ENCODE measurements at places on chromosomes 16 and 17. TPM values are rescaled to one million over a fixed set of nuclear protein-coding genes. Genes with fewer than 3 reads are reported as not detected.

DNA sequence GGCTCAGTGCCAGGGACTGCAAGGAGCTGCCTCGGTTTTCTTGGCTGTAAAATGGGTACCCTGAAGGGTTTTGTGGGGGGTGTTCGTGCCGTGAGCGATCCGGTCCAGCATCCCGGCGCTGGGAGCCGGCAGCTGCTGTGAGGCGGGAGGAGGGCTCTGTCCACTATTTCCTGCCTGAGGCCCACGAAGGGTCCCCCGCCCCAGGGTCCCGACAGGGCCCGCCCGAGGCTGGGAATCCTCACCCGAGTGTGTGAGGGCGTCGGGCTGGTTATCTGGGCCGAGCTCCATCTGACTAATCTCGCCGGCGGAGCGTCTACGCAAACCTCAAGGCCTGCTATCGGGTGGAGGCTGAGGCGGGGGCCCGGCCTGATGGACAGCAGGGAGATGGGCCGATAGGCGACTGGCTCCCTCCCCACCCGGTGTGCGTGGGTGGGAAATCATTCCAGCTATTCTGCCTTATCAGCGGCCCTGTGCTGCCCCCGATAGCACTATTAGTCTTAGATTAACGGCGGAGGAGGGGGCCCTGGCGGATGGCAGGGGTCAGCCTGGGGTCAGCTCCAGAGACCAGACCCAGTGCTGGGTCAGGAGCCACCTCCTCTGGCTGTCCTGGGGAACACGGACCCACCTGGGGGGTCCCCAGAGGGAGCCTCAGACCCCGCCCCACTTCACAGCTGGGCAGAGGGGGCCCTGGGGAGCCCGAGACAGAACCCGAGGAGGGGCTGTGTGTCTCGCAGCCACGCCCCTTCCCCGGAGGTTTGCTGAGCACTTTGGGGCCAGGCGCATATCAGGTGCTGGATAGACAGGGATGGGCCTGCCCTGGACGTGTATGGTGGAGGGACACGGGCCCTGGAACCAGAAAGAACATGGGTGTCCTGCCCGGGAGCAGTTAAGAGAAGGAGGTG is 44.7 kb downstream of the ZFPM1 start:
- peak; percentile 43 for DNase-seq

DNA sequence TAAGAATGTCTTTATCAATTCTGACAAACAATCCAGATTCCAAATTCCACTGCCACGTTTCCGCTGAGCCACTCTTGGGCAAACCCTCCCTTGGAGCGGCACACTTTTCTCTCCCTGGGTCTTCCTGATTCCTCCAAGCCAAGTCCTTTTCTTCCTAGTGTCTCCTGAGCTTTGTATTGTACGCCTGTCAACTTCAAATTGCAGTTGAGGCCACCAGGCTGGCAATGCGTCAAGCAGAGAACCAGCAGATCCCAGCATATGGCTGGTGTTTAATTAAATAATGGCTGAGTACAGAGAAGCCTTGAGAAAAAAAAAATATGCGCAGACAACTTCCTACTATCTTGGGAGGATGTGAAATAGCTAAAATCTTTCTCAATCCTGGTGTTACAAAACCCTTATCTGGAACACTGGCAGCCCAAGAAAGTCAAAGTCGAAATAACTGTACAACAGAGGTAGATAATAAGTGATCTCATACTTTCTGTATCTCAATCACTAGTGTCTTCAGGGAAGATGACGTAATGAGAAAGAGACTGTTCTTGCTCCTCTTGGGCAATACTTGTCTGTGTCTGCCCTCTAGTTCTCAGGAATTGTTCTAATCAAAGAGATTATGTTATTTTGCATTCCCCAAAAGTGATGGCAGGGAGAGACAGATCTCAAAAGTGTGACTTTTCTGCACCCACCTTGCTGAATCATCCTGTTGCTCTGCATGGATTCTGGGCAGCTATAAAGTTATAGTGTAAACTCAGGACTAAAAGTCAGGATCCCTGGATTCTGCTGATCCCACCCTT is 15.0 kb downstream of the SMIM36 start:
- peak; percentile 19 for DNase-seq

GRCh38 chr16:4693956-4694641 is 737 bp downstream of the NUDT16L1 start:
- DNase-seq: peak; percentile 76

DNA sequence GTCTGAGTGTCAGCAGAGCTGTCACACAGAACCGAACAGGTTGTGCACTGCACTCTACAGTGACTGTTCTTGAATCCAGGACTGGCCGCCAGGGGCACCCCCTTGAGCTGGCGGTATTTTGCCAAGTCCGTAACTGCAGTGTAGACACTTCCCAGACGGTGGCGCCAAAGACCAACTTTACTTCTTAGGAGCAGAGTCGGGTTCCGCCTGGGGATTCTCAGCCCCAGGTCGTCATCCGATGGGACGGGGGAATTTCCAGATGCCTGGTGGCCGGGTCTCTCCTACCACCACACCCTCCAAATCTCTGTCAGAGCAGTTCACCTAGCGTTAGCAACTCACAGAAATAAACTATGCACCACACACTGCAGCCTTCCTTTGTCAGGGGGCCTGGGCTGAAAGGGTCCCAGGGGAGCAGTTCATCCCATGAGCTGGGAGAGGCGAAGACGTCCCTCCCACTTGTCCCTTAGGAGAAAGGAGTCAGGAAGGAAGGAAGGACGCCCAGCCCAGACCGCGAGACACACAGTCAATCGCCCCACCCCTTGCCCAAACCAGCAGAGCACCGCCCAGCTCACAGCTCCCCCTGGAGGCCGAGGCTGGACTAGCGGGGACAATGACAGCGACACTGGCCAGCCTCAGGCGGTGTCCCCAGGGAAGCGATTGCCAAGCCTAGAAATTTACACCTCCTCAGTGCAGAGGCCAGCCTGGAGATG is 7.4 kb upstream of the RIPOR1 start:
- peak; percentile 96 for DNase-seq

DNA sequence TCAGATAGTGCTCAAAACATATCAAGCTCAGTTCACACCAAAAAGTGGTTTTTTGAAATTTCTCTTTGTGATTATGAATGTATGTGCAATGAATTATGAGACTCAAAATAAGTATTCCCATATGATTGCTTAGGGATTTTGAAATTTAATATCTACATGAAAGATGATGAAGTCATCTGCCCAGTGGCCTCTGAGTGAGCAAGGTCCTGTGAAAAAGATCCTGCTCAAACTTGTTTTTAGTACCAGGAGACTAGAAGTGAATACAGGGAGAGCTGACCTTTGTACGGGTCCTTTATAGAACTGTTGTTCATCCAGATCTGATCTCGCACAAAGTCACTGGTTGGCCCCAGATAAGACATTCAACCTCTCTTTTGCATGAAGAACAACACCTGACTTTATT is 151.9 kb upstream of the MAF start:
- DNase-seq: peak; percentile 70

GRCh38 chr17:63447471-63448009 is 1.4 kb upstream of the CYB561 start:
- peak; percentile 52 for DNase-seq

DNA sequence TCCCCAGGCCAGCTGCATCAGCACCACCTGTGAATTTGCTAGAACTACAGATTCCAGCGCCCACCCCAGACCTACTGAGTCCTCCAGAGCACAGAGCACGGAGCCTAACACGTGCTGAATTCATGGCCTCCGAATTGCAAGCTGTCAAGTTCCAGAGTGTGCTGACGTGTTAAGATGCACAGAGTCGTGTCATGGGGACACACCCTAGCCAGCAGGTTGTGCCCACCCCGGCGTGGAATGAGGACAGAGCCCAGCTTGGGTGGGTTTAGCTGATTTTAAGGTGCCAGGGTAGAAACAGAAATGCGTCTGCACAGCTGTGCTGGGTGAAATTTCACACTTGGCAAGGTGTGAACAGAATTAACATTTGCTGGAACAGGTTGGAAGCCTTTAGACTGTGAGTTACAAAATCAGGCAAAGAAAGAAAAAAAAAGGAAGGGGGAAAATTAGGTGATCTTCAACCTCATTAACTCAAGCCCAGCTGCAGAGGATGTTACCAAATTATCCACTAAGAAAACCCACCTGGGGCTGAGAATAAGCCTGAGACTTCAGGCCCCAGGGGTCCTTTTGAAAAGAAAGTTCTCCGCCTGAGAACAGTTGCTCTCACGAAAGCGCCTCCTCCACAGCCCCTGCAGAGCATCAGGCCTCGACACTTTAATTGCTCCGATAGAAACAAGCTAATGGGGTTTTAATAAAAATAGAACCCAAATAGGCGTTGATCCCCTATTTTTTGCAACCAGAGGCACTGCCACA is 27.1 kb downstream of the GINS3 start:
- no peak for DNase-seq

GRCh38 chr16:10828851-10829366 is 10.3 kb upstream of the TVP23A start:
- DNase-seq: peak; percentile 94

GRCh38 chr17:82551779-82552457 is 32.4 kb downstream of the FOXK2 start:
- DNase-seq: peak; percentile 63

Gene NXN
- 36.8 TPM for total RNA-seq

Gene NPIPB6
- total RNA-seq: 2.0 TPM

Gene CHD9
- total RNA-seq: 94.8 TPM

Gene CDRT15L2
- not detected for total RNA-seq

Gene ARL6IP1
- 70.0 TPM for total RNA-seq

Gene OR1A1
- total RNA-seq: not detected

Gene EPOP
- 0.31 TPM for total RNA-seq
